ENCODE measurements at places on chromosomes 16 and 17.

DNA sequence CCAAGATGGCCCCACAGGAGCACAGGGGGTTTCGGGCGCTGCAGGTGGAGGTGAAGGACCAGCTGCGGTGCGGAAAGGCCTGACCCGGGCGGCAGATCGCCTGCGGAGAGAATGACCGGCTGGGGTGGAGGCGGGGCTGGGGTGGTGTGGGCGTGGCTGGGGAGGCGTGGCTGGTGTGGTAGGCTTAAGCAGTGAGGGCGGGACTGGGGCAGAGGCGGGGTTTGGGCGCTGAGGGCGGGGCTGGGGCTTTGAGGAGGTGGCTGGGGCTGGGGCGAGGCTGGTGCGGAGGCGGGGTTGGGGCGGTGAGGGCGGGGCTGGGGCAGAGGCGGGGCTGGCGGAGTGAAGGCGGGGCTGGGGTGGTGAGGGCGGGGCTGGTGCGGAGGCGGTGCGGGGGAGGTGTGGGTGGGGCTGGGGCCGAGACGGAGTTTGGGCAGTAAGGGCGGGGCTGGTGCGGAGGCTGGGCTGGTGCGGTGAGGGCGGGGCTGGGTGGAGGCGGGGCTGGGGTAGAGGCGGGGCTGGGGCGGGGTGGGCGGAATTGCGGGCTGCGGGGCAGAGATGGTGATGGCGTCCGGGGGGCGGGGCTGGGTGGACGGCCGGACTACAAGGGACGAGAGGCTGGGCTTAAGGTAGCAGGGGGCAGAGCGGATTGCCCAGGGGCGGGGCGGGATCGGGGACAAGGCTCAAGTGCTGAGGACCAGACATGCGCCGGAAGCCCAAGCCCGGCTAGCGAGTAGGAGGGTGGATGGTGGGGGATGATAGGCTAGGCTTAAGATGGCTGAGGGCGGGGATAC is 9.9 kb upstream of the GSDMA start:
- peak; percentile 99 for DNase-seq

- DNase-seq = no peak
These were observed 4.6 kb downstream of the GP2 start for GRCh38 chr16:20322696-20323095.

DNA sequence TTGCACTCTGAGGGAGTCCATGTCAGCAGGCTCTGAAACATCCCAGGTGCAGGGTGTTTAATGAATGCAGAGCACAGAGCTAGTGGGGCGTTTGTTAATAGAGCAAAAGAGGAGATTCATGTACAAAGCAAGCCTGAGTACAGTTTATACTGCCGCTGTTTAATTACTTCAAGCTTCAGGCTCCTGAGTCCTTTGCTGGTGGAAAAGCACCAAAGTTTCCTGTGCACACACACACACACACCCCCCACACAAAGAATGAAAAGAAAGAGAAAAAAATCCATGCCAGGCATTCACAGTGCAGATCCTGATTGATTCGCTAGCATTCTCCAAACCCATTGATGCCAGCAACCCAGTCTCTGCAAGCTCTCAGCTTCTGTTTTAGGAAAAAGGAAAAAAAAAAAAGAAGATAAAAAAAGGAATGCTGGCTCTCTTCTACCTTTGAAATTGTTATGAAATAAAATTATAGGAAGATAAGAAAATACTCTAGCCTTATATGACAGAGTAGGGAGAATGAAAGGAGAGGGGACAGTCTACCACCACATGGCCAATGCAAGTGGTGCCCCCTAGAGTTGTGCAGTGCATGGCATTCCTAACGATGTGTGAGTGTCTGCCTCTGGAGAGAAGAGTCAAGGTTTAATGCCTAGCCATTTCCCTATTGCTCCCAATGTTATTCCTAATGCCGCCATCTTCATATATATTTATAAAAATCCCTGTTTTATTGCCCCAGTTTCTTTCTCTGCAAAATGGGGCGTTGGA is 216.5 kb downstream of the TMEM114 start:
- no peak for DNase-seq

- DNase-seq = peak; percentile 52
These were observed 787 bp downstream of the AMDHD2 start for GRCh38 chr16:2520784-2521531.

DNA sequence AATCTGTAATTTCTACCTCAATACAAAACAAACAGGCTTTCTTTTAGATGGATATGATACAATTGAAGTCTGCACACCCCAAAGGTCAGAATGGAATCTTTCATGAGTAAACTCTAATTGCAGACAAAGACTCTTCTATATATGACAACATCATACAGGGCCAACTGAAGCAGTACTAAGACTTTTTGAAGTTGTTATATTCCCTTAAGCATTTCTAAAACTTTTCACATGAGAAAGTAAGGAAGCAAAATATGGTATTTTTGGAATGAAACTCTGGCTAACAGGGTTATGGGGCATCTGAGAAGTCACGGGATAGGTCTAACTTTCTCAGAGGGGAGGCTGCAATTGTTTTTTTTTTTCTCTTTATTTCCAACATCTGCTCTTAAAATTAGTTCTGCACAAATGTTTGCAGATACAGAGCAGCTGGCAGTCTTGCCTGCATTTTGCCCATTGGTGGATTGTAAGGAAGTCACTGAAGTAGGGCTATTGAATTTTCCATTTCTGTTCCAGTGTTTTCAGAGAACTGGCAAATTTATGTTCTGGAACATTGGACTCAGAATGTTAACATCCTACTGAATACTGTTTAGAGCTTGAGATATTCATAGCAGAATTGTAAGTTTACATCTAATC is 59.1 kb downstream of the SSH2 start:
- DNase-seq = no peak

DNA sequence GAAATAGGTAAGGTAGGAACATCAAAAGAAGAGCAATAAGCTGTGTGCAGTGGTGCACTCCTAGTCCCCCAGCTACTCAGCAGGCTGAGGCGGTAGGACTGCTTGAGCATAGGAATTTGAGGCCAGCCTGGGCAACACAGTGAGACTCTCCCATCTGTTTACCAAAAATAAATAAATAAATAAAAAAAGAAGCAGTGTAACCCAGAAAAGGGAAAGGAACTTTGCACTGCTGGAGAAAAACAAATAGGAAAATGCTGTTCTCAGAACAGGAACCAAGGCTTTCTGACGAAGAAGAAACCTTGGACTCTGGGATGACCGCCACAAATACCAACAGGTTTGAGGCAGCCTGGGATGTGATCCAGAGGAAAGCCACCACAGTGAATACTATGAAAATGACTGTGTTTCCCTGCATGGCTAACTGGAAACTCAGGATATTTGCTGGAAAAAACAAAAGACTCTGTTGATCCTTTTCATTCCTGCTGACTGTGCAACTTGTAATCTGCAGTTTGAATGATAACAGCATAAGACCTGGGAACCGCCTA is 41.2 kb downstream of the TTC19 start:
- DNase-seq = no peak

DNA sequence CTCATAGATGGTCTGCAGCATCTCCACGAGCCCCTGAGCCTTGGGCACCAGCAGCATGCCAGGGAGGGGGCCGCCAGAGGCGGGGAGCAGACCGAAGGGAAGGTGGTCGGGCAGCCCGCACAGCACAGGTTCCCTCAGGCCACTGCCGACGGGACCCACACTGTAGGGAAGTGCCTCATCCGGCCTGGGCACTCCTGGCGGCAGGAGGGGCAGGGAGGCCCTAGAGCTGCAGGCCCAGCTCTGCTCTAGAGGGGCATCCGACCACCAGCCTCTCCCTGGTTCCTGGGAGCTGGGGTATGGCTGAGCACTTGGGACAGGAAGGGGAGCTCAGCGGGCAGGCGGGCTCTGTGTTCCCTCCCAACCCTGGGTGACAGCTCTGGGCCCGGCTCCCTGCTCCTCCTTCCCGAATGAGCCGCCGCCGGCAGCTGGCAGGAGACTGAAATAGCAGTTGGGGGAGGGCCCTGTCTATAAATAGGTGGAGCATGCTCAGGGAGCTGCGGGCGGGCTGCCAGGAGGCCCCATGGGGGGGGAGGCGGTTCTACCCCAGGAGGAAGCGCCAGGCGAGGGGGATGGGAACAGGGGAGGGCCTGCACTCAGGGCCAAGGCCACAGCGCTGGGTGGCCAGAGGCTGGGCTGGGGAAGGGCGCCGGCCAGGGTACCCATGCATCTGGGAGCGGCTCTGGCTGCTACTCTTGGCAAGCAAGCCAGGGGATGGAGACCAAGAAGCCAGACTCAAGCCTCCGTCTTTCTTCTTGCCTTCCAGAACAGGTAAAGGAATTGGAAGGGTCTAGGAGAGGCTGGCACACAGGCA is 12.4 kb downstream of the HDAC5 start:
- peak; percentile 29 for DNase-seq

- no peak for DNase-seq
These were observed 4.3 kb upstream of the NUPR1 start for GRCh38 chr16:28543072-28543471.

DNA sequence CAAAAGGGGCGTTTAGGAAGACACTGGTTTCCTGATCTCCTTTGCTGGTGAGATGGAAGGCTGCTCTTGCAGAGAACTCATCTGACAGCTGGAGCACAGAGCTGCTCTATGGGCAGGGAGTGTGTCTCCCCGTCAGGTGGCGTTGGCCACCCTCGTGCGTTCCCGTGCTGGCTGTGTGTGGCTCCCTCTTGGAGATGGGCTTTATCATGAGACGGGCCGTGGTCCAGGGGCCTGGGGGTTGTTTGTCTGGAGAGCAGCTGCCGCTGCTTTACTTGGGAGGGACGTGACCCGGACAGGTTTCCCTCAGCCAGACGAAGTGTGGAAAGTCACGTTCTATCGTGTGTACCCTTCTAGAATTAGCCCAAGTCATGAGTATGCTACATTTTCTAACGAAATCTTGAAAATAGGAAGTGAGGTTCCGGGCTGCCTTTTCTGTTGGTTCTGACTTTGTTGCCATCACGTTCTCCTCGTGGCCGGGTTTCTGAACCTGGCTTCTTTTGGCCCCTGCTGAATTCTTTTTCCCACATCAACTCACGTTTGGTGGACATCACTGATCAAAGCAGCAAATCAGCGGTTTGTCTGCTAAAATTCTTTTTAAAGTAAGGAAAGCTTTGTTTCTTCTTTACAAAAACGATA is 105.6 kb upstream of the CHMP6 start:
- DNase-seq = no peak
